HCT116 (cell line): ENCODE measurements at places on chromosomes 5 and 9.

- DNase-seq = no peak
These were observed 3.9 kb downstream of the GPRIN1 start for GRCh38 chr5:176606032-176606431.

DNA sequence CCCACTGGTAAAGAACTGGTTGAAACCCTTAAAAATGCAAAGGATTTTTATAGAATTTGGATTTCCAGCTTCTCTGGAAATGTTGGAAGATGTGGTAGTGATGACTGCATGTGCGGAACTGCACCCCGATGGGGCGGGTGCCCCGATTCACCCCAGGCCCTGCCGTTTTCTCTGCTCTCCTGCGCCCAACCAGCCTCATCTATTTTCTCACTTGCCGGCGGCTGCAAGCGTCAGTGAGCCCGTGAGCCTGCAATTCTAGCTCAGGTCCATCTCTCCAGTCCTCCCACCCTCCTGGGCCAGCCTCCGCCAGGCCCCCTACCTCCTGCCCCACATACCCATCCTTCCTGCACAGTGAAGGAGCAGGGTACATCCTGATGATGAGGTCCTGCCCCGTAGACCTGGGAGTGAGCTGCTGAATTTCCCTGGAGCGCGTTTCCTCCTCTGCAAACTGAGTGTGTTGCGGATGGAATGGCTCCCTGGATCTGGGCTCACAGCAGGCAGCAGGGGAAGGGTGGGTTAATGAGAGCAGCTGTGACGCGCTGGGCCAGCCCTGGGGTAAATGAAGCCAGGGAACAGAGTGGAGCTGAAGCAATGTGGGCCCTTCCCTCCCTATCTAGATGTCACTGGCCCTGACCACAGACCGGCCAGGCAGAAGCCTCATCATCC, 45.9 kb upstream of the PHYKPL start:
- no peak for DNase-seq

- no peak for DNase-seq
These were observed 1.2 kb upstream of the PCDHGA5 start for GRCh38 chr5:141362719-141363118.

GRCh38 chr9:4065054-4065453, 234.8 kb downstream of the GLIS3 start:
- no peak for DNase-seq

- DNase-seq = no peak
These were observed 15.6 kb downstream of the IRF1 start for GRCh38 chr5:132474881-132475496.

- no peak for DNase-seq
These were observed 153.1 kb downstream of the PCSK1 start for GRCh38 chr5:96279801-96280542.

DNA sequence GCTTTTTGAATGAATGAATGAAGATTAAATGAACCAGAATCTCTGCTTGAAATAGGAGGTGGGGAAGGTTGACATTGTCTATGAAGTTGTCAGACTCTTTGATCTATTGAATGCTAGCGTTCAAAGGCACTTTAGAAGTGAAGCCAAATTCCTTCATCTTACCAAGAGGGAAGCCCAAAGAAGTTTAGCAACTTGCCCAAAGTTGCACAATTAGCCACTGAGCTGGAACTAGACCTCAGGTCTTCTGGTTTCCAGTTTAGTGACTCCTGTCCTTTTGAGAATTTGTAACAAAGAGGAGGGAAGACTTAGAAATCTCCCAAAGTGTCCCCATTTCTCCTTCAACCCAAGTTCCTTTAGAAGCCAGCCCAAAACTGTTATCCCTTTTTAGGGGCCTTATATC, 20.7 kb upstream of the SLC1A3 start:
- no peak for DNase-seq

DNA sequence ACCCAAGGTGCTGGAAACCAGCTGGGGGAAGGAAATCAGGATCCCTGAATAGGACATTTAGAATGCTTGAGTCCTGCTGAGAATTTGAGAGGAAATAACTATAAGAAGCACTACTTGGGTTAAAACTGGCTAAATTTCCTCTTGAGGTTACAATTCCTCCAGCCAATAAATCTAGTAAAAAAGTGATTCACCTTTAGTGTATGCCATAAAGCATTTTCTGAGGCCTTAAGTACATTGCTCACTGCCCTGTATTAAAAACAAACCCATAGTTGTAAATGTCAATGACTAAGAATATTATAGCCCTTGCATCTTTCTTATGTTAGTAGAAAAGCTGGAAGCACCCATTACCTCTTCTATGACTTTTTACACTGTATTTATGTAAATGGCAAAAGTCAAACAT, 634.7 kb upstream of the ARRDC3 start:
- DNase-seq = peak; percentile 65

- DNase-seq = no peak
These were observed 1072.6 kb upstream of the NUDT12 start for GRCh38 chr5:104635227-104635626.

DNA sequence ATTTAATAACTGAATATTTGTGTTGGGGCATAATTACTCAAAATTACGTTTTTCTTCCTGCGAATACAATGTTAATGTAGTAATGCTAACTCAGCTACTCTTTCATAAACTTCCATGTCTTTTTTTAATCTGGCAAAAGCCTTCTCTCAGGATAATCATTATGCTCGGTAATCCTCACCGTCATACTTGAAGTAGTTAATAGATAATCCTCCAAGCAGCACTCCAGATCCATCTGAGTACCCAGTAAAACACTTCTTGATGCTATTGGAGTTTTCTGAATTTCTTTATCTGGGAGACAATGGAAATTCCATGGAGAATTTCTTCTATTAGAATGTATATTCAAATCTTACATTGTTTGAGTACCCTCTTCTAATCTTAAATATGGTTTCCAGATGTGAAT, 34.3 kb downstream of the PARP8 start:
- no peak for DNase-seq

- no peak for DNase-seq
These were observed 22.2 kb downstream of the RCL1 start for GRCh38 chr9:4814913-4815312.

DNA sequence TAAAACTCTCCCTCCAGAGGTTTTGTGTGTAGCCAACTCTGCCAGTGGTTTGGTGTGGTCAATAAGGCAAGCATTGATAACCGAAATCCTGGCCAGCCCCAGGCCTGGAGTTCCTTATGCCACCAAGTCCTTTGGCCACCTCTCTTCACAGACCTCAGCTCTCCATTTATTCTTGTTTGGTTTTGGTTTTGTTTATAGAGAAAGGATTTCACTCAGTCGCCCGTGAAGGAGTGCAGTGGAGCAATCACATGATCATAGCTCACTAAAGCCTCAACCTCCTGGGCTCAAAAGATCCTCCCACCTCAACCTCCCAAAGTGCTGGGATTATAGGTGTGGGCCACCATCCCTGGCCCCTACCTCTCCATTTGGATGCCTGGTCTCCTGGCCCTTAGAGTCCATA, 55.4 kb upstream of the PPARGC1B start:
- DNase-seq = no peak

- no peak for DNase-seq
These were observed 17.5 kb downstream of the TLE1 start for GRCh38 chr9:81671880-81672280.

- no peak for DNase-seq
These were observed 255.8 kb upstream of the SLC24A2 start for GRCh38 chr9:20044686-20045085.

DNA sequence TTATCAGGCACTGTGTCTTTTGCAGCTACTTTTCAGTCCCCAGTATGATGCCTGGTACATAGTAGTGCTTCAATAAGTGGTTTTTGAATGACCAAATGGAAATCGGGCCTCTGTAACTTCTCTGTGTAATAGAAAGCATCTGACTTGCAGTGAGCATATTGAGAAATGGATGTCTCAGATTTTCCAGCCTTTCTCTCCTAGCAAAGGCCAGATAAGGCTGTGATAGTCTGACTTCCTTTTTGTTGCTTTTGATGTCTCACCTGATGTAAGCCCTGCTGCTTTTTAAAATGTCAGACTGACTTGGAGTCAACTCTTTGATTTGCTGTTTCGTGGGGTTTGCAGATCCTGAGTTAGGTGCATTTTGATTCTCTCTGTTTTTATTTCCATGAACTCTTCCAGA, 590.0 kb upstream of the ZNF608 start:
- DNase-seq = no peak
